ENCODE measurements at places on chromosomes 1 and 21. TPM values are rescaled to one million over a fixed set of nuclear protein-coding genes. Genes with fewer than 3 reads are reported as not detected.

GRCh38 chr1:177566495-177566894 is 395.7 kb downstream of the BRINP2 start:
- H3K27ac ChIP-seq = no peak overlapping the region
- no peak overlapping the region for H3K4me3 ChIP-seq
- no peaks in the 10 kb centered on the region for H3K4me1 ChIP-seq
- DNase-seq = no peak

DNA sequence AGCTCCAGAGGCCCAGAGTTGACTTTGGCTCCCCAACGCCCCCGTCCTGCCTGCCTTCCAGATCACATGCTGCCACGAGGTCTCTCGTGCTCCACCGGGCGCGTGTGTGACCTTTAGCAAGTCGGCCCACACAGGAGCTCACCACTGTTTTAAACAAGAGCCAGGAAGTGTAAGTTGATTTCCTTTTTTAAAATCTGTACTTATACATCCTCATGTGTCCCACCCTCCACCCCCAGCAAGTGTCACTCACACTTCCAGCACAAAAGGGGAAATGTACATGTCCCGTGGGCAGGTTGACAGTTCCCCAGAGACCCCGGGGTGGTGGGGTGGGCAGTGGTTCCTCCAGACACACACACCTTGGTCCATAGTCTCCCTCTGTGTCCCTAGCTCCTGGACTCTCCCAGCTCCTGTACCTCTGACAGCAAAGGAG is 84.4 kb downstream of the STUM start:
- DNase-seq = peak; percentile 59
- peaks cover 22% of the 10 kb centered on the region for H3K36me3 ChIP-seq
- no peaks in the 10 kb centered on the region for H3K27me3 ChIP-seq
- H3K4me3 ChIP-seq = no peak overlapping the region
- H3K4me1 ChIP-seq = peaks cover 51% of the 10 kb centered on the region

DNA sequence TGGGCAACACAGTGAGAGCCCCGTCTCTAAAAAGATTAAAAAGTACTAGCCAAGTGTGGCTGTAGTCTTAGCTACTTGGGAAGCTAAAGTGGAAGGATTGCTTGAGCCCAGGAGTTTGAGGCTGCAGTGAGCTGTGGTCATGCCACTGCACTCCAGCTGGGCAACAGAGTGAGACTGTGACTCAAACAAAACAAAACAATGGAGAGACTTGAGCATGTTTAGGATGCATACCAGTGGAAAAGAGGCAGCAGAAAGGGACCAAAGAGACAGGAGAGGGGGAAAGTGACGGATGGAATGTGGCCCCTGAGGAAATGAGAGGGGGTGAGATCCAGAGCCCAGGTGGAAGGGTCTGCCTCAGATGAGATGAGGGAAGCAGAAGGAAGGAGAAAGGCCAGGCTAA is 358.9 kb downstream of the RPS6KC1 start:
- no peak overlapping the region for H3K4me3 ChIP-seq
- H3K27ac ChIP-seq = no peak overlapping the region
- no peaks in the 10 kb centered on the region for H3K36me3 ChIP-seq
- no peaks in the 10 kb centered on the region for H3K27me3 ChIP-seq
- no peaks in the 10 kb centered on the region for H3K4me1 ChIP-seq
- DNase-seq = no peak

DNA sequence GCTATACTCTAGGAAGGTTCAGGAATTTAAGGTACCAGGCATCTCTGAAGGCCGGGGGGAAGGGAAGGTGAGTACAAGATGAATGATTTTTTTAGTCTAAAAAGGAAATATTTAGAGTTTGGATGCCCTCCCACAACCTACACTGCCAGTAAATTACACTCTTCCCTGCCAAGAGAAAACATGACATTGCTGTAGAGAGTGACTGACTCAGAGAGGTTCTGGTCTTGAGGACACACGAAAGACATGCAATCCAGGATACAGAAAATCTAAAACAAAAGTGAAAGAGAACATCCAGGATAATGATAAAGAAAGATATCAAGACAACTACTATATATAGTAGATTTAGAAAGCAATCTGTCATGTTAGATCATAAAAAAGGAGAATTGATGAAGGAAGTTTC is 200.5 kb downstream of the TYW3 start:
- no peak overlapping the region for H3K4me3 ChIP-seq
- H3K4me1 ChIP-seq = no peaks in the 10 kb centered on the region
- no peak for DNase-seq
- no peaks in the 10 kb centered on the region for H3K36me3 ChIP-seq
- no peak overlapping the region for H3K27ac ChIP-seq

DNA sequence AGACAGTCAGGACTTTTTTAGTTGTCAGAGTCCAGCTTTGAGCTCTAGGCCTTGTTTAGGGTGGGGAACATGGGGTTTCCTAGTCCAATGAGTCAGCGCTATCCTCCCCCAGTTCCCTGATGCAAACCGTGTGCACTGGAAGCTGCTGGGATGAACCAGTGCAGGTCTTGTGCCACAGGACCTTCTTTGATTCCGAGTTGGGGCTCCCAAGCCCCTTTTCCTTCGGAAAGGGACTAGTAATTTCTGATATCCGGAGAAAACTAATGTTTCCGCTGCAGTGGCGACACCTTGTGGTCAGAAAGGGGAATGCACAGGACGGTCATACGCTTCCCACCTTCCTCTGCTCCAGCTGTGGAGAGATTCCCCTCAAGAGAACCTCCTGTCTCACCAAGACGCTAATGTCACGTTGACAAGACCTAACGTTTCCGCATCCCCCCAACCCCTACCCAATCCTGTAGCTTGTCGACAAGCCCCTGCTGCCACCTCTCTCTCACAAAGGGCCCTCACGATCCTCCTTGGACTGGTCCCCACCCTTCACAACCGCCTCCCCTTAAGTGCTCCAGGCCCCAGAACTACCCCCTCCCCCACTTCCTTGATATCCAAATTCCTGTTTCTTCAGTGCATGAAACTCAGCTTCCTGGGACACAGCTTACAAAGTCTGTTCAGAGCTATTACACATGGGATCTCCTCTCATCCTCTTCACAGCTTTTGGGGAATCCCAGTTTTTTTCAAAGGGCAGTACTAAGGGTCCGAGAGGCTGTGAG is 30.9 kb downstream of the GPA33 start:
- no peaks in the 10 kb centered on the region for H3K27me3 ChIP-seq
- peaks cover 11% of the 10 kb centered on the region for H3K4me1 ChIP-seq
- peak; percentile 89 for DNase-seq
- H3K27ac ChIP-seq = peak overlapping the region; percentile 38
- H3K36me3 ChIP-seq = no peaks in the 10 kb centered on the region

- H3K27me3 ChIP-seq = peaks cover 2% of the 10 kb centered on the region
- no peaks in the 10 kb centered on the region for H3K4me1 ChIP-seq
- H3K4me3 ChIP-seq = no peak overlapping the region
- no peak overlapping the region for H3K27ac ChIP-seq
- DNase-seq = no peak
Measured at GRCh38 chr1:177274687-177275211, 104.0 kb downstream of the BRINP2 start.

DNA sequence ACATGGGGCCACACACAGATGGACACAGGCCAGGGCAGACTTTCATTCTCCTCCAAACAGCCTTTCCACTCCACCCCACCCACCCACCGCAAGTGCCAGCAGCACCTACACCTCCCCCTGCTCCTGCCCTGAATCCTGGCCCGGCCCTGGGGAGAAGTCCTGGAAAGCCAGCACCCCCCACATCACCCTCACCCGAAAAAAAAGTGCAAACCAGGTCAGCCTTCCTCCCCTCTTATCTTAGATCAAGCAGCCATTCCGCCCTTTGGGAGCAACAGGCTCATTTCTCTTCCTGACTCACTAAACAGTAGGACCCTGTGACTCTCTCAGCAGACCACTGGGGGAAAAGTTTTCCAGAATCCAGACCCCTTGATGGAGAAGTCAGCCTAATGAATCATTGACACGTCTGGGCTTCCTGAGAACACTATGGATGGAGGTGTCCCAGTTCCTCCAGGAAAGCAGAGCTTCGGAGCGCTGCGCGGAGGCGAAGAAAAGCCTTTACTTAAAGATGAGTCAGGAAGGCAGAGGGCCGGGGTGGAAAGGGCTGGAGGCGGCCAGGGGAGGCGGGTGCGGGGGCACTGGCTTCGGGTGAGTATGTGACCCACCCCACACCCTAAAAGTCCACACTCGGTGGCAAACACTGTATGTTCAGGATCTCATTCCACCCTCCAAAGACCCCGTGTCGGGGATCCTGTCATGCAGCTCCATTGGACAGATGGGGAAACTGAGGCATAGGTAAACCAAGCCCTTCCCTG is 588.7 kb downstream of the MATN1 start:
- H3K36me3 ChIP-seq = no peaks in the 10 kb centered on the region
- no peak overlapping the region for H3K27ac ChIP-seq
- H3K4me1 ChIP-seq = no peaks in the 10 kb centered on the region
- DNase-seq = no peak
- H3K27me3 ChIP-seq = no peaks in the 10 kb centered on the region

DNA sequence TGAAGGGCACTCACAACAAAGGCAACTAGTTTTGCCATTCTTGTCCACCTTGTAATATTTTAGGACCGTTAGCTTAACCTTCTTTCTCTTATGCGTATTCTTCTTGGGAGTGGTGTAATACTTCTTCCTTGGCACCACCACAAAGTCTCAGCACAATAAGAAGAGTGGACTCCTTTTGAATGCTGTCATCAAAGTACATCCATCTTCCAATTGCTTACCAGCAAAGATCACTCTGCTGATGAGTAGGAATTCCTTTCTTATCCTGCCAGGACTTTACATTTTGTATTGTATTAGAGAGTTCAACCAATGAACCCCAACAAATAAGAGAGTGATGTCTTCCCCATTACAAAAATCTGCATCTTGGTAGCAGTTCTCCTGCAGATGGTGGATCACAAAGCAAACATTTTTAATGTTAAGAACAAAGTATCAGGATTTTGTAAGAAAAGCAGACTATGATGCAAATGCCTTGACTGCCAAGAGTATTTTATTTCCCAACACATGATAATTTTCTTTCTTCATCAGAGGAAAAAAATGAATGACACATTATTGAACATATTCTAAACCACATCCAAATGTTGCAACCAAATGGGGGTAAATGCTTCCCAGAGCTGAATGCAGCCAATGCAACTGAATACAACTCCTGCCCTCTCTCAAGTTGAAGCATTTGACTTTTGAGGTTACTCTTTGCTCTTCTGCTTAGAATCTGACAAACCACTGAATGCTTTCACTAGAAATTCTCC is 5.1 kb upstream of the ARNT start:
- no peak overlapping the region for H3K27ac ChIP-seq
- no peak for DNase-seq
- H3K36me3 ChIP-seq = no peaks in the 10 kb centered on the region
- H3K4me3 ChIP-seq = no peak overlapping the region

DNA sequence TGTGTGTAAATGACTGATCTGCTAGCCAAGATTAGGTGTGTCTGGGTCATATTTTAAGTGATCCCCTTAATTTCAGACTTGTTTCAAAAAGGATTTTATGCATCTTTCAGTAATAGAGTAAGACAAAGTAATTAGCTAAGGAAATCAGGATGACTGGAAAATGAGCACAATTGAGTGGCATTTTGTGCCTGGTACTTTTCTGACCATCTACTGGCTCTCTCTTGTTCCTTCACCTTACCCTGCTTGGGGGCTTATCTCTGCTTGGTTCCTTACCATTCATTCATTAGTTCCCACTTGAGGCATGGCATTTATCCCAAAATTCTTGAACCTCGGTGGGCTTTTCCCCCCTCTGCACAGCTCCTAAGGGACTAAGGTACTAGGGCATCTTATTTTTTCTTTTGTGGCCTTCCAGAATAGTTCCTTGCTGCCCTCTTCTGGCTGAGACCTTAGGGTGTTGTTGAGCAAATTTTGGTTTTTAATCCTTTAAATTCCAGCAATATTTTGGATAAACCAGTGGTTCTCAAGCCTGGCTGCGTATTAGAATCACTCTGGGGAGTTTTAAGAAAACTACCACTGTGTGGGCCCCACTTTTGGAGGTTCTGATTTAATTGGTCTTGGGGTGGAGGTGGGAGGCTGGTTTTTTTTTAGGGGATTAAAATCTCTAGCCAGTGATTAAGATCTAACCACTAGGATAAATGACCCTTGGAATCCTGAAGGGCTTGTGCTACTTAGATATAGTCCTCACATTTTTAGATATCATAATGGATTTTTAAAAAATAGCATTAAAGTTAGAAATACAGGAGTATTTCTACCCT is 50.8 kb downstream of the HS2ST1 start:
- peak; percentile 44 for DNase-seq
- H3K36me3 ChIP-seq = no peaks in the 10 kb centered on the region

- no peak overlapping the region for H3K4me3 ChIP-seq
- H3K36me3 ChIP-seq = no peaks in the 10 kb centered on the region
- H3K4me1 ChIP-seq = no peaks in the 10 kb centered on the region
- no peaks in the 10 kb centered on the region for H3K27me3 ChIP-seq
Measured at GRCh38 chr1:238191170-238191569, 300.4 kb upstream of the ZP4 start.

DNA sequence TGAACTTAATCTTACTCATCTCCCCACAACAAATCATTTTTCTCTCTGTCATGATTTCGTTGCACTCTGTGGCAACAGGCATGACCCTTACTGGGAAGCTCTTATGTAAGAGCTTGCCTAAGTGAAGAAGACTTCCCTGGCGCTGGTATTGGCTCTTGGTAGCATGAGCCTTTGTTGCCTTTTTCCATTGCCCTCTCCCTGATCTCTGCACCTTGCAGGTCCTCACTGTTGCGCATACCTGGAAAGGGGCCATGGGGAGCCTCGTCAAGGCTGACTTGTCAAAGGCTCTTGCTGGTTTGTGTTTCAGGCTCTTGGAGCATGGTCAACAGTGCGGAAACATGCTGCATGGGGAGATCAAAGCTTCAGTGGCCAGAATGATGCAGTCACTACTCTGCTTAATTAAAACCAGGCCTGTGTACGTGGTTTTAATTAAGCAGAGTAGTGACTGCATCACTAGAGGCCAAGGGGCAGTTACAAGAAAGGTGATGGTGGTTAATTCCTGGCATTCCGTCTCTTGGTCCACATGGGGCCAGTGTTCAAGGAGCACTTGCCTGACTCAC is 141.3 kb downstream of the SPATA46 start:
- no peak for DNase-seq
- no peaks in the 10 kb centered on the region for H3K36me3 ChIP-seq
- H3K4me3 ChIP-seq = no peak overlapping the region
- peaks cover 22% of the 10 kb centered on the region for H3K27me3 ChIP-seq
- H3K4me1 ChIP-seq = no peaks in the 10 kb centered on the region

DNA sequence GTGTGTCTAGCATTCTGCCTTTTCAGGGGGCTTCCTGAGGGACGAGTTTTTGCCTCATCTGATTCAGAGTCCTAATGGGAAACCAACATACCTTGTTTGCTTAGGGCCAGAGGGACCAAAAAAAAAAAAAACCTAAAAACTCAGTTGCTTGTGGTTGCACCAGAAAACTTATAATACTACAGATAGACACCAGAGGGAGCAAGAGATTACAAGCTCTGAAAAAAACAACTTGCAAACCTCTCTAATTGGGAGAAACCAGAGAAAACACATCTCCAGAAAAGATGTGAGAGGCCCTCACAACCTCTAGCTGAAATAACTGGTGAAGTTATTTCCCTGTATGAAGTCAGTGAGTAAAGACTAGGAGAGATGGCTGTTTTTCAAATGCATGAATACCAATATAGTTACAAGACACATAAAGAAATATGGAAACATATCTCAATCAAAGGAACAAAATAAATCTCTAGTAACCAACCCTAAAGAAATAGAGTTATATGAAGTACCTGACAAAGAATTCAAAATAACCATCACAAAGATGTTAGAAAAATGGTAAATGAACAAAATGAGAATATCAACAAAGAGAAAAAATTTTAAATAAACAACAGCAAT is 233.7 kb upstream of the NFIA start:
- DNase-seq = no peak
- peaks cover 10% of the 10 kb centered on the region for H3K27me3 ChIP-seq

The RYR2 gene
- total RNA-seq = not detected

The CELA3A gene
- not detected for total RNA-seq
